ENCODE measurements at places on chromosomes 4 and X.
A peak's percentile ranks its signal among the peaks of the same experiment; 100 is the strongest.

DNA sequence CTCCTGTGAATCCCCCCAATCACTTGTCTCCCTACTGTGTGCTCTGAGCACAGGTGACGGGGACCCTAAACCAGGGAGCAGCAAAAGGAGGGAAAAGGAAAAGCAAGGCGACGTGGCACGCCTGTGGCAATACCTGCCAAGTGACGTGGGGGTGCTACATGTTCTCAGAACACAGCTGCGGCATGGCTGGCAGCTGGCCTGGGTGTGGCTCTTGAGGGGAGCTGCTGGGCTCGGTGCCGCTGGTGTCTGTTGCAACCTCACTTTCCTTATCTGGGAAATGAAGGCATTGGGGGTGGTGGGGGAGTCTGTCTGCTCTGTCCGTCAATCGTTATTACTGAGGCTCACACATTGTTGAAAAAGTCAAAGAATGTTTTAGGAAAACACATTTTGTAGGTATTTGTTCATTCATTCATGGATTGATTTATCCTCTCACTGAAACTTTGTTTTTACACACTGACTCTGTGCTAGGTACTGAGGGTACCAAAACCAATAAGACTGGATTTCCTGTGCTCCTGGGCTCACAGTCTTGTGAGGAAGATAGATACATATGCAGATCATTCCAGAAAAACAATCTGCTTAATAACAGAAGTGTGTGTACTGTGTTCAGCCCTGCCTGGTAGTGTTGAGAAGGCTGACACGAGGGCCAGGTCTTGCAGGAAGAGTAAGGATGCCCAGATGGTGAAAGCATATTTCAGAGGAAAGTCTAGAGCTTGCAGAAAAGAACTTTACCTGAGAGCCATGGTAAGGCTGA lies 217.6 kb downstream of the PTTG2 start:
- peak; percentile 42 for DNase-seq

DNA sequence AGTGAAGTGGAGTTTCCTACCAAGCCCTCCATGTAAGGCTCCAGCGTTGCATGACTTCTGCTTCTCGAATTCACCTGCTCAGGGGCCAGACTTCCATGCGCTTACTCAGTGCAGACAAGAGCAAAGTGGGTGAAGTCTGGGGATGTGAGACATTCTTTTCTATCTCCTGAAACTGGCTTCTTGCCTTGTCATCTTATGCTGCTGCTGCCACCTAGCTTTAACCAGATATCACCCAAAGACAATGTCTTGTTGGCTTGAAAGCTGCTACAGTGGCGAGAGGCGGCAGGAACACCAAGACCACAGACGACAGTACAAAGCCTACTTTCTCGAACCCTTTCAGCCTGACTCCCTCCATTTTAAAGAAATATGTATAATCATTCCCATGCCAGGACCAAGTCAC lies 103.6 kb upstream of the ADGRG2 start:
- DNase-seq = no peak

DNA sequence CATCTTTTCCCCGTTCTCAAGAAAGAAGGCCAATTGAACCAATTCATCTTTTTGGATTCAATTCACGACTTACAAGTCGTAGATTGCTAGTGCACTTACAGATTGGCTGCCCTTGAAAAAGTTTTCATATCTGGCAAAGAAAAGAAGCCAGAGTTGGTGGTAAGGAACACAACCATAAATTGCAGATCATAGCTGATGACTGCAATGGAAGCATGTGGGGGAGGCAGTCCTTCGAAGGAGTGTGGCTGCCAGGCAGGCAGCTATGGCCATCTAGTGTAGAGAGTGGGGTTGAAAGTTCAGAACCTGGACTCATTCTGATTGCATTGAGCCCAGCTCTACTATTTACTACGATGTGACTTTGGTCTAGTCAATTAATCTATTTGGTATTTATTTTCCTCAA lies 4.5 kb downstream of the GPM6A start:
- DNase-seq = no peak

DNA sequence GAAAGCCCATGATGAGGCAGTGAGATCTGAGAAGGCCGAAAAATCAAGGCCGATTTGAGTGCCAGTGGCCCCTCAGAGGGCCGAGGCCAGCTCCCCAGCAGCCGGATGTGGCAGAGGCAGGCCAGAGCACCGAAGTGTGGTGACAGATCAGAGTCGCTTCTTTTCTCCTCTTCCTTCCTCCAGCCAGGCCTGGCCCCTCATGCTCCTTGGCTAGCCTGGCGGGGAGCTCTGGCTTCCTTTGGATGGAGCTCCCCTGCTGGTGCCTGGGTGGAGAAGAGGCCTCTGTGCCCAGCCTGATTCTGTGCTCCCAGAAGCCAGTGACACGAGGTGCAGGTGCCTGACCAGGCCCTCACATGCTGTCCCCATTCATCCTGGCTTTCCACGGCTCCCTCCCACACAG lies 127.2 kb upstream of the PABPC4L start:
- no peak for DNase-seq

- no peak for DNase-seq
These were observed 36.8 kb upstream of the SFRP2 start for GRCh38 chr4:153825691-153826090.

Measured in NCI-H2029 treated with DMSO at 0.1 percent for 48 hours (cell line).